HS-5 (cell line): ENCODE measurements at places on chromosomes 7 and 10.

DNA sequence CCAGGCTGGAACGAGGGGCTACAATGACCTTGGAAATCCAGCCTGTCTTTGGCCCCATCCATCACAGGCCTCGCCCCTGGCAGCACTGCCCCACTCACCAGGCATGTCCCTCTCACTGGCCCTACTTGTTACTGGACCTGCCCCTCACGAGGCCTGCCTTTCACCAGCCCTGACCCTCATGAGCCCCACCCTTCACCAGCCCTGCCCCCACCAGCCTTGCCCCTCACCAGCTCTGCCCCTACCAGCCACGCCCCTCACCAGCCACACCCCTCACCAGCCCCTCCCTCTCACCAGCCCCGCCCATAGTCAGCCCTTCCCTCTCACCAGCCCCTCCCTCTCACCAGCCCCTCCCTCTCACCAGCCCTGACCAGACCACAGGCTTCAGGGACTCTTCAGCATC, 57.8 kb downstream of the COL26A1 start:
- DNase-seq = no peak

GRCh38 chr10:1408651-1409367, 328.5 kb downstream of the ADARB2 start:
- no peak for DNase-seq

GRCh38 chr10:77614778-77615625, 22.6 kb downstream of the KCNMA1 start:
- no peak for DNase-seq

DNA sequence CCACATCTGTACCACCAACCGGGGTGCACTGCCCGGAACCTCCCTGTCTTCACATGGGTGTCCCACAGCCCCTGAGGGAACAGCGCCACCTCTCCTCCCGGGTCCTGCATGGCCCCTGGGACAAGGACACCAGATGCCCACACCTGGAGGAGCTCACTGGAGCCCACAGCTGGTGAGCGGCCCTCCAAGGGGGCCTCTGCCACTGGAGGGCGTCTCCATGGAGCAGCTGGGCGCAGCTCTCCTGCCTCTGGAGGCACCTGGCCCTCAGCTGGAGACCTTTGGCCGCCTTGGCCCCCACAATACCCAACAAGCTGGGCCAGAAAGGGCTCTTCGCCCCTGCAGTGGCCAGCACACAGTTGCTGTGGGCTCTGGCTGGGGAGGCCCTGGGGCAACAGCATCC, 7.3 kb upstream of the NKX6-2 start:
- DNase-seq = no peak

- DNase-seq = no peak
These were observed 276.1 kb upstream of the NEBL start for GRCh38 chr10:21172930-21173801.

DNA sequence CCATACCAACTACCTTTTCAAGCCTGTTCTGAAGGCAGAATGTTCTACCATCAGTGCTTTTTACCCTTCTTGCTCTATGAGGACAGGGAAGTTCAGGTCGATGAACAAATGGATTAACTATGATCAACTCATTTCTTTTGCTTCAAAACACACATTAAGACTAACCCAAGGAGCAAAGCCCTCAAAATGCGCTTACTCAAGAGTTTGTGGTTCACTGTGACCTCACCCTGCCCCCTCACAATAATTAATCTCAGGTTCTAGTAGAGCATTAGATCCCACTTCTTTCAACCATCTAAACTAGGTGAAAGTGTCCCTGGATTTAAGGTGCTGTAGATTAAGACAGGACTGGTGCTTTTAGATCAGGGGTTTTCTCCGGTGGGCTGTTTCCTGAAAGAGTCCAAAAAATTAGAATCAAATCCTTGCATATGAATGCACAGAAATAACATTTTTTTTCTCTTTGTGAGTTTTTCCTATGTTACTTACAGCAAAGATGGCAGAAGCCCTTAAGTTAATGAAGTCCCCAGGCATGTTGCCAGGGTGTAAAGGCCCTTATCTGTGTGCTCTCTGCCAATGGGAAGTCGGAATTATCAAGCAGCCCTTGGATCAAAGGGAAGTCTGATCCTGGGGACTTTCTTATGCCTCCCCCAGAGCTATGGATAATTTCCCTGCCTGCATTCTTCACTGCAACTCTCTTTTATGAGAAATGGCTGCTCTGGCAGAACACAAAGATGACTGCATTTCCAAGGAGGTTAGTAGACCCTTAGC, 205.5 kb upstream of the STK17A start:
- no peak for DNase-seq

GRCh38 chr10:78975926-78976325, 92.8 kb upstream of the ZMIZ1 start:
- no peak for DNase-seq

DNA sequence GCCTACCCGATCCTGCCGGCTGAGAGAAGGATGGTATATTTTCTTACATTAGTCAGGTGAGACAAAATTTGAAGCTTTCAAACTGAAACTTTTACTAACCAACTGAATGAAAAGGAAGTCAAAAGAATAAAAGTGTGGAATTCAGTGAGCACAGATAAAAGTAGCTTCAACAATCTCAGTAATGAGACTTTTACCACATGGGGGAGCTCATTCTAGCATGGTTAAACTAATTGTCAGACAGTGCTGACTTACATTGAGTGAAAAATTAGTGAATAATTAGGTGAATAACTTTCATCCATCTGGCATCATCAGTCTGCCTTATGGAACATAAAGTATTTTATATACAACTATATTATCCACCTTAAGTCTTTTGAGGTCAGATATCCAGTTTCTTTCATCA, 8.4 kb downstream of the FAM237B start:
- DNase-seq = no peak

- peak; percentile 22 for DNase-seq
These were observed 117.4 kb upstream of the PFKP start for GRCh38 chr10:2949948-2950354.

DNA sequence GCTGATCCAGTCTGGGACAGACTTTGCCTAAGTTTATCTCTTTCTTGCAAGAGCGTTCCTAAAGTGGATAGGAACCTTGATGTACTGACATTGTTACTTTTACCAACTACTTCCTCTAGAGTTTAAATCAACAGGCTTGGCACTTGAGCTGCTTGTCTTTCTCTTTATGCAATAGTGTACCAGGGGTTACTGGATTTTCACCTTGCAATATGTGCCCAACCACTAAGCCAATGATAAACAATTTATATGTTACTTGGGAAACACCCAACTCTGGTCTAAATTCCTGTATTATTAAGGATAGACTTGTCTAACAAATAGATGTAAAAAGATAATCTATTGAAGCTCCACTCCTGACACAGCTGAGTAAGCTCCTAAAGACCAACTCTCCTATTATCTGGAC, 470.2 kb downstream of the SH2D4B start:
- DNase-seq = no peak

DNA sequence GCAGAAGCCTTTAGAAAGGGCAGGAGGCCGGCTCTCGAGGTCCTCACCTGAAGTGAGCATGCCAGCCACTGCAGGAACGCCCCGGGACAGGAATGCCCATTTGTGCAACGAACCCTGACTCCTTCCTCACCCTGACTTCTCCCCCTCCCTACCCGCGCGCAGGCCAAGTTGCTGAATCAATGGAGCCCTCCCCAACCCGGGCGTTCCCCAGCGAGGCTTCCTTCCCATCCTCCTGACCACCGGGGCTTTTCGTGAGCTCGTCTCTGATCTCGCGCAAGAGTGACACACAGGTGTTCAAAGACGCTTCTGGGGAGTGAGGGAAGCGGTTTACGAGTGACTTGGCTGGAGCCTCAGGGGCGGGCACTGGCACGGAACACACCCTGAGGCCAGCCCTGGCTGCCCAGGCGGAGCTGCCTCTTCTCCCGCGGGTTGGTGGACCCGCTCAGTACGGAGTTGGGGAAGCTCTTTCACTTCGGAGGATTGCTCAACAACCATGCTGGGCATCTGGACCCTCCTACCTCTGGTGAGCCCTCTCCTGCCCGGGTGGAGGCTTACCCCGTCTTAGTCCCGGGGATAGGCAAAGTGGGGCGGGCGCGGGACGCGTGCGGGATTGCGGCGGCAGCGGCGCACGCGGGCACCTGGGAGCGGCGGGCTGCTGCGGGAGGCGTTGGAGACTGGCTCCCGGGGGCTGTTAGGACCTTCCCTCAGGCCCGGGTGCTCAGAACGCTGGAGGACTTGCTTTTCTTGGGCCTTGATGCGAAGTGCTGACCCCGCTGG, at the start of gene FAS:
Gene FAS, plus strand, starts transcription at position 415 of the 777 bp plus-strand sequence. Its CDS starts 79 bp downstream, at position 494.
- no peak for DNase-seq

DNA sequence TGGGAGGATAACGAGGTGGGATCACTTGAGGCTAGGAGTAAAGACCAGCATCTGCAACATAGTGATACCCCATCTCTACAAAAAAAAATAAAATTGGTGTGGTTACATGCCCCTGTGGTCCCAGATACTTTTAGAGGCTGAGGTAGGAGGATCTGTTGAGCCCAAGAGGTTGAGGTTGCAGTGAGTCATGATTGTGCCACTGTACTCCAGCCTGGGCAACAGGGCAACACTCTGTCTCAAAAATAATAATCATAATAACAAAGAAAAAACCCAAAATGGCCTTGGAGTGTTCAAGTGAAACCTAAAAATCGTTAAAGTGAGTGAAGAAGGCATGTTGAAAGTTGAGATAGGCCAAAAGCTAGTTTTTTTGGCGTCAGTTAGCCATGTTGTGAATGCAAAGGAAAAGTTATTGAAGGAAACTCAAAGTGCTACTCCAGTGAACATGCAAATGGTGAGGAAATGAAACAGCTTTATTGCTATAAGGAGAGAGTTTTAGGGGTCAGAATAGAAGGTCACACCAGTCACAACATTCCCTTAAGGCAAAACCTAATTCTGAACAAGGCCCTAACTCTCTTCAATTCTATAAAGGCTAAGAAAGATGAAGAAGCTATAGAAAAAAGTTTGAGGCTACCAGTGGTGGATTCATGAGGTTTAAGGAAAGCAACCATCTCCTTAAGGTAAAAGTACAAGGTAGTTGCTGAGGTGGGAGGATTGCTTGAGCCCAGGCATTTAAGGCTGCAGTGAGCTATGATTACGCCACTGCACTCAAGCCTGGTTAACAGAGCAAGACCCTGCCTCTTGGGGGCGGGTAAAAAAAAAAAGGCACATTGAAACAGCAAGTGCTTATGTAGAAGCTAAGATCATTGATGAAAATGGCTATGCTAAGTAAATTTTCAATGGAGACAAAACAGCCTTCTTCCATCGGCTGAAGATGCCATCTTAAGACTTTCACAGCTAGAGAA, 45.4 kb upstream of the STOX1 start:
- no peak for DNase-seq

GRCh38 chr7:107953265-107953923, 49.6 kb downstream of the LAMB1 start:
- DNase-seq = no peak

GRCh38 chr7:98613601-98614425, 3.3 kb upstream of the NPTX2 start:
- DNase-seq = no peak

DNA sequence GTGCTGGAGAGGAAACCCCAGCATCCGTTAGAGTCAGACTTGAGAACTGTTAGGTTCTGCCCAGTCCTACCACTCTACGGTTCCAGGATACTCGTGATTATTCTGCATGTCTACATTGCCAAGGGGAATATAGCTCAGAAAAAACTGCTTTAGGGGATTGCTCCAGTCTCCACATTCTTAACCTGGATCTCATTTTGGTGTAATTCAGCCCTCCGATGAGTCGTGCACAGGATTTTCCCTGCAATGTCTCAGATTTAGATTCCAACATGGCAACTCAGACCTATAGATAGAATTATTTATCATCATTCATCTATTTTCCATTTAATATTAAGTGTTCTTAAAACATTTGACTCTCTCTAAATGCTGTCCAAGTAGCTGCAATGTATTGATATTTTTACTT, 121.1 kb upstream of the ZEB1 start:
- DNase-seq = peak; percentile 33

DNA sequence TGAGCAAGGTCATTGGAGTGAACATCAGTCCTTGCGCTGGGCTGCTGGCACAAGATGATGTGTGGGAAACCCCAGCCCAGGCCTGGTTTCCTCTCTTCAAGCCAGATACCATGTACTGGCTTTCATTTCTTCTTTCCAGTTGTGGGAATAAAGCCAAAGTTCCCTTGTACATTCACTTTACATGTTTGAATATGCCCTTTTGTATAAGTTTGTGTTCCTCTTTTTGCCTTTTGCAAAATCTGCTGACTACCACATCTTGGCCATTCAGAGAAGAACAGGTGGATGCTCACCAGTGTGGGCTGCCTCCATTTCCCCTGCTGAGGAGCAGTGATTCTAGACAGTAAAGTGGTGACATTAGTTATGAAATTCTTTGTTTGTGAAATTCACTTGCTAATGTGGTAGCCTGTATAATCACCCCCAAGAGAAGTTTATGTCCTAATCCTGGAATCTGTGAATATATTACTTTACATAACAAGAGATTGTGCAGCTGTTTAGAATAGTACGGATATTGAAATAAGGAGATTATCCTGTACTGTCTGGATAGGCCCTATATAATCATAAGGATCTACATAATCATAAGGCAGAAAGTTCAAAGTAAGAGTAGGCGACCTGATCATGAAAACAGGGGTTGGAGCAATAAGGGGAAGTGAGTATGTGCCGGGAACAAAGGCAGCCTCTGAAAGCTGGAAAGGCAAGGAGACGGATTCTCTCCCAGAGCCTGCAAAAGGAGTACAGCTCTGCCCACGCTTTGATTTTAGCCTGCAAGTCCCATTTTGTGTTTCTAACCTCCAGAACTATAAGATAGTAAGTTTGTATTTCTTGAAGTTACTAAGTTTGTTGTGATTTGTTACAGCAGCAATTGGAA, 18.8 kb upstream of the AOAH start:
- no peak for DNase-seq

GRCh38 chr10:132860532-132860931, 74.6 kb upstream of the NKX6-2 start:
- no peak for DNase-seq

- DNase-seq = no peak
These were observed 22.1 kb downstream of the CYP17A1 start for GRCh38 chr10:102814873-102815661.

DNA sequence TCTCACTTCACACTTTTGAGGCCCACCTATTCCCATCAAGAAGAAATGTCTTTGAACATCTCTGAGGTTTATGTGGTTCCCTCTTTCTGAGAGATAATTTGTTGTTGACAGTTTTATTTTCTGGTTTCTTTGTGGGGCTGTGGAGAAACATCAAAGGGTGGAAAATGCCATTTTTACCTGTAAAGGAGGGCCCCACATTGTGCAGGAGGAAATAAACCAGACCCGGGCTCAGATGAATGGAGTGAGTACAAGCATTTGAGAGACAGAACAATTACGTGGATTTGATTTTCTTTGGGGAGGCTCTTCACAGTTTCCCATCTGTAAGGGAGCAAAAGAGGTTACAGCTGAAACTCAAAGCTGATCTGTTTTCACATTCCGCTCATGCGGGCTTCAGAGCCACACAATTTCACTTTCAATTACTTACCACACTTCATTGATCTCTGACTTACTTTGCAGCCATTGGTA, 29.8 kb downstream of the ITPRIP start:
- DNase-seq = no peak

DNA sequence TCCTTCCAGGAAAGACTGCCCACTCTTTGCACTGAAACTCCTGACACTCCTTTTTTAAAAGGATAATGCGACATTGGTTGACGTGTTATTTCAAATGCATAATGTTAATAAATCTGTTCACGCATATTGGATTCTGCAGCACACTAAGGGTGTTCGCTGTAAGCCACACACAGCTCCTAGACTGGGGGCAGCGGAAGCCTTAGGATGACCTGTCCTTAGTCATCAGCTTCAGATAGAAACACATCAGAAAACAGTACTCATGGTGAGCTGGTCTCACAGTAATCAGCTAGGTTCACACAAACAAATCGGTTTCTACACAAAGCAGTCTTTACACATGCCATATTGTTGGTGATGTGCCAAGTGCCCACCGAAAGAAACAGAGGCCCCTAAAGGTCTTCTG, 4.3 kb downstream of the NPS start:
- no peak for DNase-seq
